ENCODE measurements at places on chromosomes 13 and 19. TPM values are rescaled to one million over a fixed set of nuclear protein-coding genes. Genes with fewer than 3 reads are reported as not detected.

- no peak for DNase-seq
Observed at GRCh38 chr13:110213461-110214074, 93.4 kb downstream of the COL4A1 start.

- no peak for DNase-seq
Observed at GRCh38 chr19:3585301-3586126, at the start of gene GIPC3. GIPC3 (plus strand) TSS chr19:3585478; CDS start chr19:3585598, 120 bp downstream.

GRCh38 chr13:107088061-107088460, 520.1 kb upstream of the ARGLU1 start:
- DNase-seq = no peak

DNA sequence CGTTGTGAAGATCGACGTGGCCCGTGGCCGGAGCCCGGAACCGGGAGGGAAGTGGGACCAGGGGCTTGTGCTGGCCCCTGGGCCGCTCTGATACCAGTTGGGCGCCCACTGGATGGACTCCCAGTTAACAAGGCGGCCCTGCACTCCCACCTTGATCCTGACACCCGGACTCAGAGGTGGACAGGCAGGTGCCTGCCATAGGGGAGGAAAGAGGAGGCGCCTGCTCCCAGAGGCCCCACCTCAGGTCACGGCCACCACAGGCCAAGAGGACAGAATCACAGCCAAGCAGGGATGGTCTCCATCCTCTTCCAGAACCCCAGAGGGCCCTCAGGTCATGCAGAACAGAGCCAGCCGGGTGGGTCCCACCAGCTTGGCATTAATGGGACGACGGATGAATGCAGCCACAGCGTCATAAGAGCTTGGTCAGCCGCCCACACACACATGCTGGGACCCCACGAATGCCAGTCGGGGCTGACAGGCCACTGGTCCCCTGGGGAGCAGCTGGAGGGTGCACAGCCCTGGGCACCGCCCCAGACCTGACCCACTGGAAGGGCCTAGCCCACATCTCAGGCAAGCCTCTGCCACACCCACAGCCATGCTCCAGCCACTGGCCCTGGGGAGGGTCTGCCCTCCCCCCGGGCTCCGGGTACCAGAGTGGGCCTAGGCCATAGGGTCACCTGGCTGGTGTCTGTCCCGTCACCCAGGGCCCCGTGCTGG, 9.6 kb upstream of the KLF16 start:
- no peak for DNase-seq

DNA sequence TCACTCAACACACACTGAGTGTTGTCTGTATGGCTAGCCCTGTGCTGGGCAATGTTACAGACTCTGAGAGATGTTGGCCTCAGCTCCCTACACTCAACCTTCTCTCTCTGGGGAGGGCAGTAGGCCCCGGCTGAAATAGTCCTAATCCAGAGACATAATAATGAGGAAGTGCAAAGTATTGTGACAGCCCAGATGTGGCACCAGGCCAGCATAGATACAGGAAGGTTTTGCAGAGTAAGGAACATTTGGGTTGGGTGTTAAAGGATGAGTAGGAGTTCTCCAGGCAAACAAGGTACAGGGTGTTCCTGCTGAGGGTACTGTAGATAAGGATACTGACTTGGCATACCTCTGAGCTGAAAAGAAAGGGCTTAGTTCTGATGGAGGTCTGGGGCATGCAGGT, 2.4 kb downstream of the LIN7B start:
- no peak for DNase-seq

ZNF723 gene
- total RNA-seq = not detected

DNA sequence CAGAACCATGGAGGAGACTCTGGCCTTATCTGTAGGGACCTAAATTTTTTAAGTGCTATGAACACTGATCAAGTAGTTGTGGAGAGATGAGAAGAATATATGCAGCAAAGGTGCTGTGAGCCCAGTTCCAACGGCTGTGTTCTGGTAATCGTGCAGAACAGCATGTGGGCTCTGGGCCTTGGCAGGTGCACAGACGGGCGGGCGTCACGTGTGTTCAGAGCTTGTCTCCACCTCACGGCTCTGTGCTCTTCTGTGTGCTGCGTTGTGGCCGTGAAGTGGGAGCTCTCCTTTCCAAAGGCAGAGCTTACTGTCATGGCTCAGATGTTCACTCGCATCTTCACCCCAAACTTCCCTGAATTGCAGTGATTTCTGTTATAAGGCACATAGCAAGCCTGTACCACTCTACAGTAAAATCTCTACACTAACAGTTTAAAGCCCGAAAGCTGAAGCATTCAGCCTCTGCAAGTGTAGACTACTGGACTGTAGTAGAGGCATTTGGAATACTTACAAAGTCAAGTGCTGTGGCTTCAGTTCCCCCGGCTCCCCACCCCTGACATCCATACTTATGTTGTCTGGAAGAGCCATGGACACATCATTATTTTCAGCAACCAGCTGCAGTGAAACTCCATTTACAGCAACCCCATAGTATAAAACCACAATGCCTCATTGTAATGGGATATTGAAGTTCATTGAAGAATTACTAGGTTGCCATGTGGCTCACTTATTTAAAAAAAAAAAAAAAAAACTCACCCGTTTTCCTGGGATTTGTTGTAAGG, 27.5 kb upstream of the TEX29 start:
- DNase-seq = no peak

GRCh38 chr13:39496506-39496905, 106.5 kb downstream of the LHFPL6 start:
- DNase-seq = no peak

GRCh38 chr13:79642596-79642995, 161.6 kb downstream of the NDFIP2 start:
- no peak for DNase-seq

GAS6 gene
- 58.1 TPM for total RNA-seq

DNA sequence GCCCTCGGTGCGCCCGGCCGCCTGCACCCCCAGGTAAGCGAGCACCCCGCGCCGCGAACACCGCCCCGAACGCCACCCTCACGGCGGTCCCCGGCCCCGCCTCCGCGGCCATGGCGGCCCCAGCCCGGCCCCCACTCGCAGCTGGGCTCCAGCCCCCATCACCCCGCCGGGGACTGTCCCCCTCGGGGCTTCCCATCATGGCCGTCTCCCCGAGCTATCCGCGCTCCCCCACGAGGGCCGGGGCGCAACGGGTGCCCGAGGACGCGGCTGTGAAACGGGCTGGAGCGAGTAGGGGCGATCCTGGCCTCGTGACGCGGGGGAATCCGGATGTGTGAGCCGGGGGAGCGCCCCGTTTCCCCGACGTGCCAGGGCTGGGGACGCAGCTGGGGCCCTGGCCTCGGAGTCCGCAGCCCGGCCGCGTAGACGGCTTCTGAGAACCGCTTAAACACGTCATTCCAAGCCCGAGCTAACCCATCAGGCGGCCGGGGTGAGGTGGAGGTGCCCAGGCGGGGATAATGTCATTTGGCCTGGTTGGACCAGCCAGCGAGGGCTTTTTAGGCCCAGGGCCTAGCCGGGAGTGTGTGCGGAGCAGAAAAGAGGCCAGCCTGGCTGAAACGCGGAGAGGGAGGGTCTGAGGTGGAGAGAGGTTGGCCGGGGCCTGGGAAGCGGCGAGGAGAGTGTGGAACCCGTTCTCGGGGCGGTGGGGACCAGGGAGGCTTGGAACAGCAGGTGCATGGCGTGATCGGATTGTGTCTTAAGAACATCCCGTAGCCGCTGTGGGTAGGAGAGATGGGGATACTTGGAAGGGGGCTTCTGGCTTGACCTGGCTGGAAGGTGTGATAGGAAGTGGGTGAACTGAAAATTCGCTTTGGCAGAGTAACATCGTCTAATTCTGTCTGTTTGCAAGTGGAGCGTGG, 550 bp downstream of the CERS4 start:
- peak; percentile 73 for DNase-seq

DNA sequence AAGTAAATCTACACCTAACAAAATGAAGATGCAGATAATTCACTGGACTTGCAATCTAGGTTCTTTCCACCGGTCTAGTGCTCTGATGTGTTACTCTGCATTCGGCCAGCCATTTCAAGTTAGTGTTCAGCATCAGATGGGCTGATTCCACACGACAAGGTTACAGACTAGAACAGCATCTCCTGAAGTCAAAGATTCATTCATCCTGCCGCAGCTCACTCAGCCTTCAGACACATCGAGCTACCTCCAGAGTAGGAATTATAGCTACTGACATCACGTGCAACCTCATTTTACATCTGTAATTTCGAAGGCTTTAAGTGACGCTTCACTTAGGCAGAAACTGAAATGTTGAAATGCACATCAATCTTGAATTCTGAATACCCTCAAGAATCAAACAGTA, 76.5 kb downstream of the LHFPL6 start:
- DNase-seq = no peak

PGLYRP2 gene
- total RNA-seq = not detected
